ENCODE measurements at places on chromosomes 3 and 15.

DNA sequence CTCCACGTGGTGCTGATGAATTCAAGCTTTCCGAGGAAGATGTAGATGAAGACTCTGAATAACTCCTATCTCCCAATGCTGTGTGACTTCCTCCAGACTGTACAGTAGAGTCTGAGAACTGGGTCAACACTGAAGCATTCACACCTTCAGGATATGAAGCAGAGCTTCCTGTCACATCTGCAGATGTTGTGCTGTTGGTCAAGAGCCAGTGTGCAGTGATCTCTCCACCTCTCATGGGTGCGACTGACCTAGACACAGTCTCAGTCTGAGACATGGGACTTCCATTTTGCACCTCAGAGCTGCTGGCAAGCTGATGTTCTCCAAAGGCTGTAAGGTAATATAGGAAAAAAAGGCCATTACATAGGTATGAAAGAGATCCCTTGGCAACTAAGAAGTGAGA, 36.5 kb downstream of the HEG1 start:
- peak; percentile 36 for DNase-seq

DNA sequence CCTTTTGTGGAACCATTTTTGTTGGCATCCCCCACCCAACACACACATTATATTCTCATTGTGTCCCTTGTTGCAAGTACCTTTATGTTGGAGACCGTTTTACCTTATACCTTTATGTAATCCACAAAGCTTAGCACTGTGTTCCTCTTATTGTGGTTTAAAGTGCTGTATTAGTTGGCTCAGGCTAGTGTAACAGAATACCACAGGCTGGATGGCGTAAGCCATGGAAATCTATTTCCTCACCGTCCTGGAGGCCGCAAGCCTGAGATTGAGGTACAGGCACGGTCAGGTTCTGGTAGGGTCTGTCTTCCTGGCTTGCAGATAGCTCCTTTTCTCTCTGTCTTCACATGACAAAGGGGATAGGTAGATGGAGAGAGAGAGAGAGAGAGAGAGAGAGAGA, 302.8 kb downstream of the ROBO2 start:
- no peak for DNase-seq

- DNase-seq = no peak
Observed at GRCh38 chr3:16912400-16913263, 27.9 kb downstream of the PLCL2 start.

- no peak for DNase-seq
Observed at GRCh38 chr3:25452192-25452591, 24.1 kb downstream of the RARB start.

- no peak for DNase-seq
Observed at GRCh38 chr15:31236184-31237042, 90.2 kb upstream of the KLF13 start.

GRCh38 chr3:152285509-152285908, 16.8 kb downstream of the MBNL1 start:
- DNase-seq = no peak

DNA sequence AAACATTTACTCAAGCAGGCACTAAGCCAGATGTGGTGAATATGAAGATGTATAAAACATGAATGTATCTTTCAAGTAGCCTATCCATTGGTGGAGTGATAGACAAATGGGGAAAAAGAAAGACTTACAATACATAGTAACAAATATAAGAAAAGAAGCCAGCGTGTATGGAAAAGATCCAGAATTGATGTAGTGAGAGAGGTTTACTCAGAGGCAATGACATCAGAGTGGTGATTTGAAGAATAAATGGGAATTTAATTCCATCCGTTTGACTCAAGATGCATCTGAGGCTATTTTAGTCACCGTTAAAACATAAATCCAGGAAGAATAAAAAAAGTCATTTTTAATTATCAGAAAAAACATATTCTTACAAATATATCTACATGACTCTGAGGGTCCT, 162.6 kb downstream of the IL1RAP start:
- no peak for DNase-seq

- no peak for DNase-seq
Observed at GRCh38 chr3:23819599-23820360, 14.0 kb downstream of the UBE2E1 start.

DNA sequence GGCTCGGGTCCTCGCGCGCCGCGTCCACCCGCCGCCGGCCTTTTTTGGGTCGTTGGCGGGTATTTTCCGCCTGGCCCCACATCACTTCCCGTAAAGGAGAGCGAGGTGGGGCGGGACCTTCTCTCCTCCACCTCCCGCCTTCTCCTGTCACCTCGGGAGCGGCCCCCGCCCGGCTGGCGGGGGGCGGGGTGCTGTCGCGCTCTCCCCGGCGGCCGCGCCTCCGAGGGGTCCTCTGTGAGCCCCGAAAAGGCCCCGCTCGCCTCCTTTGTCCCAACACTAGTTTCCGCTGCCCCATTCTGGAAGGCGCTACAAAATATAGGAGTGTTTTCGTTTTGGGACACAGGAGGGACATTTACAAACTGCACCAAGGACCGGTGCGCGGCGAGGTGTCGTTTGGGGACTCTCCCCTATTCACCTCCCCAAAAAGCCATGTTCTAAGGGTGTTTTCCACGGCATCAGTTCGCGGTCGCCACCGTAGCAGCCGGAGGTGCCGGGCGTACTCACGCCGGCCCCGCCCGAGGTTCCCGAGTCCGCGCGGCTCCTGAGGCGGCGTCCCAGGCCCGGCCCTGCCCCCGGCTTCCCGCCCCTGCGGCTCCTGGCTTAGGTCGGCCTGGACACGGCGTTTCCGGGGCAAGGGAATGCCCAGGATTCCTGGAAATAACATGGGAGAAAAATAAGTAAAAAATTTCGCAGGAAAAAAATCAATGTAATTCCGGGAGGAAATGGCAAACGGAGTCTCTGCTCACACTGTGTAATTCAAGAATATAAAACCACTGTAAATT, at the start of gene RAB27A:
Gene RAB27A, minus strand, starts transcription at position 68 of the 782 bp plus-strand sequence. CDS start 54,879 bp downstream, outside the sequence.
- DNase-seq = peak; percentile 81

- no peak for DNase-seq
Observed at GRCh38 chr3:124413393-124413792, 316.9 kb upstream of the UMPS start.

GRCh38 chr15:29334544-29334943, 64.9 kb upstream of the NSMCE3 start:
- DNase-seq = no peak

DNA sequence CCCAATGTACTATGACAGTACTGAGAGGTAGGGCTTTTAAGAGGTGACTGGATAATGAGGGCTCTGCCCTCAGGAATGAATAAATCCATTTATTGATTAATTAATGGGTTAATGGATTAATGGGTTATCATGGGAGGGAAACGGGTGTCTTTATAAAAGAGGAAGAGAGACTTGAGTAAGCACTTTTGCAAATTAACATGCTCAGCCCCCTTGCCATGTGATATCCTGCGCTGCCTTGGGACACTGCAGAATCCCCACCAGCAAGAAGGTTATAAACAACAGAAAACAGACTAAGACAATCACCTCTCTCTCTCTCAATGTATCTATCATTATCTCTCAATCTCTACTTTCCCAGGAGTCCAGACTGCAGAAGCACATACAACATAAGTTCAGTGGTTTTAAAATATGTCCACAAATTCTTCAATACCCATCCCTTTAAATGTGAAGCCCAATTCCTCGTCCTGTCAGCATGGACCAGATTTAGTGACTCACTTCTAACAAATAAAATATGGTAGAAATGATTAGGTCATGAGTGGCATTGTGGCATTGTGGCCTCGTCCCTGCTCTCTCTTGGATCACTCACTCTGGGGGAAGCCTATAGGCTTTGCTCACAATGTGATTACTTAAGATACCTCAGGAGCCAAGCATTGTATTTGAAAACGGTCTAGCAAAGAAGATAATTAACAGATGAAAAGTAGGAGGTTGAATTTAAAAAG, 40.0 kb upstream of the IL12A start:
- DNase-seq = no peak

DNA sequence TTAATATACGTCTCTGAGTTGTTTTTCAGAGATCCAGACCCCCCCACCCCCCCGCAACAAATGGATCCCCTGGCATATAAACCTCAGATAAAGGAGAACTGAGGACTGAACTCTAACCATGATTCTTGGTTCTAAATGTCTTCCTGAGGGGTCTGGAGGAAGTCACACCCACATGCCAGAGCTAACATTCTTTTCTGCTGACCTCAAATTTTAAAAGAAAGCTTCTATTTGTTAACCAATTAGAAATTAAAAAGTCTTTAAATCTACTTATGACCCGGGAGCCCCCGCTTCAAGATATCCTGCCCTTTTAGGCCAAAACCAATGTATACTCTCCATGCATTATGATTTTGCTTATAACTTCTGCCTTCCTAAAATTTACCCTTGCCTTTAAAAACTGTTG, 188.3 kb downstream of the ECT2 start:
- DNase-seq = no peak

GRCh38 chr15:83999396-84000135, 236.0 kb upstream of the GOLGA6L4 start:
- no peak for DNase-seq

- no peak for DNase-seq
Observed at GRCh38 chr15:98547741-98548138, 100.6 kb upstream of the IGF1R start.

GRCh38 chr3:101886626-101887025, 37.3 kb downstream of the NFKBIZ start:
- no peak for DNase-seq

DNA sequence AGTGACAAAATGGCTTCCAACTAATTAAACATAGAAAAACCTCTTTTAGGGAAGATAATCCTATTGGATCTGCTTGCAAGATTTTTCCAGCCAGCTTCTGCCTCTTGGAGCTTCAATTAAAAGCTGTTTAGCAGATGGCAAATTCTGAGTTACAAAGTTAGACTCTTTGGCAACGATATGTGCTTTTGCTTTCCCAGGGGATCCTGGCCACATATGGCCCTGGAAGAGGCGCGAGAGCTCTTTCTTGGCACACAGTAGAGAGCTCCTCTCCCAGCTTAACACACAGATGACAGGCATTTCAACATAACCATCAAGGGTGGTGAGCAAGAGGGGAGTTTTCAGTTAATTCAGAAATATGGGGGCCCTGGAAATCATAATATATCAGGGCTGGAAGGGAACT, 41.6 kb upstream of the GALNT15 start:
- no peak for DNase-seq

DNA sequence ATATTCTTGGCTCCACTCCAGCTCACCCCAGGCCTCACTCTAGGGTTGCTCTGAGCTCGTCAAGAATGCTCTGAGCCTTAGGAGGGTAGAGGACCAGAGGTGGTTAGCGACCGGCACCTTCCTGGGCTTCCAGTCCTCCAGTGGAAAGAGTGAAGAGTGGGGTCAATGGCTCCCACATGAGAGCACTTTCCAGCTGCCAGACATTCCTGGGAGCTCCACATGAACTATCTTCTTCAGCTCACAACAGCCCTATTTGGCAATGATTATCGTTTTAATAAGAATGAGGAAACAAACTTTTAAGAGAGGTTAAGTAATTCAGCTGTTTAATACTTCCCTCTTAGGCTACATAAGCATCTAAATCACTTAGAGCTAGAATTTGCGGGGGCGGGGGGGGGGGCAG, 139.3 kb downstream of the STT3B start:
- no peak for DNase-seq

DNA sequence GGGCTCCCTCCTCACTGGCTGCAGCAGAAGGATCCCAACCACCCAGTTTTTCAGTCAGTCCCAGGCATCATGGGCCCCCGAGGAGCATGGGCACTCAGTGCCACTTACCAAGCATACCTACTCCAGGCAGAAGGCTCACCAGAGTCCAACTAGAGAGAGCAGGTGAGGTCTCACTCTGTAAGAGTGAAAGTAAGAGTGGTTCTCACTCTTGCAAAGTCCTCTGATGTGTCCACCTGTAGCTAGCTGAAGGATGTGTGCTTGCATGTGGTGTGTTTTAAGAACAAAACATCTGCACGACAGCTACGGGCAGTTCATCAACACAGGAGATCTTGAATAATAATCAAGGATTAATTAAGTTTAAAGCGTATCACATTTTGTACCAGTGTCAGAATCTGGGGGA, 49.7 kb downstream of the CCK start:
- DNase-seq = no peak

- no peak for DNase-seq
Observed at GRCh38 chr15:67833710-67834511, 5.9 kb downstream of the RNU6-1 start.

DNA sequence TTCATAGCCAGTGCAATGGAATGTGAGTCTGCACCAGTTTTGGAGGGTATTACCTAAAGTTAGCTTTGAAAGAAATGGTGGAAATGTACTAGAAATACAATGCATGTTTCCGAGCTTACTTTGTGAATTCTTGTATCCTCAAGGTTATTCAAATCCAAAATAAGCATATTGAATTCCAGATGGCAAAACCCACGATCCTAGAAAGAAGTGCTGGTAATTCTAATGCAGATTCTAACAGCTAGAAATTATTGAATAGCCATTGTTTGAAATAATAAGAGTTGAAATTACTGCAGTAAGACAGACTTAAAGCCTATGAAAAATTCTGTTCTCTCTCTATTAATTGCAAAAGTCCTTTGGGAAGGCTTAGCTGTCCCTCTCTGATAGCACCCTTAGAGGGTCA, 258.4 kb downstream of the CHL1 start:
- DNase-seq = no peak

GRCh38 chr3:8457039-8457438, 44.6 kb upstream of the LMCD1 start:
- DNase-seq = no peak

- DNase-seq = no peak
Observed at GRCh38 chr3:190286014-190286413, 36.2 kb downstream of the CLDN1 start.

DNA sequence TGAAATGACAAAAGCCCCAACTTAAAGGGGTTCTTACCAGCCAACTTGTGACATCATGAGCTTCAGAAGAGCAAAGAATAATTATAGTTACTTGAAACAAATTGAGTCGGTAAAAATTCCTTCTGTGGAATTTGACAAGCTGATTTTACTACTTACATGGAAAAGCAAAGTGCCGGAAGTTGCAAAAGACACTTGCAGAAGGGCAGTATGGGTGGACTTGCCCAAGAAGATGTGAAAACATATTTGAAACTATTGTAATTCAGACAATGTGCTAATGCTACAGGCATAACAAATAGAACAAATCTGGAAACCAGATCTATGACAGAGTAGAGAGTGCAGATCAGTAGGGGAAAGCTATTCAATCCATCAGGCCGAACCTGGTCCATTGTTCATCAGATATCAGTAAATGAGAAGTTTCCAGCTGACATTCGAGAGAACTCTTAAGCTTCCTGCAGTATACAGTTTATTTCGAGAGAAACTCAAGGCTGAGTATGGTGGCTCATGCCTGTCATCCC, 2.5 kb upstream of the KIF7 start:
- no peak for DNase-seq

DNA sequence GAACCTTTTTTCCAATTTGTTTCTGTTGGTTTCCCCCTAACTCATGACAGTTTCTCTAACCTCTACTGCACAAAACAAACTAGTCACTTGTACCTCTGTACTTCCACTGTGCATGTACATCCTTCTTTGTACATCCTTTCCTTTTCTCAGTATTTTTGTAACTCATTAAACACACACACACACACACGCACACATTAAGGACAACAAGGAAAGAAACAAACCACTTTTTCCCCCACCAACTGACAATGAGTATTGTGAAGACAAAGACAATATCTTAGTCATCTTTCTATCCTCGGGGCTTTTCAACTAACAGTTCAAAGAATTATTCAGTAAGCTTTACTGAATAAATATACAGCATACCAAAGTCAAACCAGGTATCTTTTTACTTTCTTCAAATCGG, 170.5 kb downstream of the VPS13C start:
- DNase-seq = no peak

All from NK-92 treated with Interleukin-12 subunit alpha and Interleukin-12 subunit beta, amount 100 ng/mL, for 24 hours (cell line).